ENCODE measurements at places on chromosomes 16 and 17.
A peak's percentile ranks its signal among the peaks of the same experiment; 100 is the strongest.

DNA sequence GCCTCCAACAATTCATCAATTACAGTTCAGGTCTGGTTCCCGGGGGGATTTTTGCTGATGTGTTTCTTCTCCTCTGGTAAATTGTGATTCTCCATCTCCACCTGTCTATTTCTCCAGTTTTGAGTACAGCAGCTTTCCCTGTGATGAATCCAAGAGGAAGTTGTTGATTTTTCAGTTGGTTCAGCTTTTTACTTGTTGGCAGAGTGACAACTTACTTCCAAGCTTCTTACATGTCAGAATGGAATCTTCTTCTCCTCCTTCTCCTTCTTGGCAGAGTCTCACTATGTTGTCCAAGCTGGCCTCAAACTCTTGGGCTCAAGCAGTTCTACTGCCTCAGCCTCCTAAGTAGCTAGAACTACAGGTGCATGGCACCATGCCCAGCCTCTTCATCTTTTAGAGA is 33.4 kb upstream of the TMEM92 start:
- no peak for DNase-seq

- no peak for DNase-seq
These were observed 67.9 kb downstream of the N4BP1 start for GRCh38 chr16:48542020-48542473.

GRCh38 chr17:73952082-73952479 is 251.4 kb upstream of the RPL38 start:
- DNase-seq = peak; percentile 67

DNA sequence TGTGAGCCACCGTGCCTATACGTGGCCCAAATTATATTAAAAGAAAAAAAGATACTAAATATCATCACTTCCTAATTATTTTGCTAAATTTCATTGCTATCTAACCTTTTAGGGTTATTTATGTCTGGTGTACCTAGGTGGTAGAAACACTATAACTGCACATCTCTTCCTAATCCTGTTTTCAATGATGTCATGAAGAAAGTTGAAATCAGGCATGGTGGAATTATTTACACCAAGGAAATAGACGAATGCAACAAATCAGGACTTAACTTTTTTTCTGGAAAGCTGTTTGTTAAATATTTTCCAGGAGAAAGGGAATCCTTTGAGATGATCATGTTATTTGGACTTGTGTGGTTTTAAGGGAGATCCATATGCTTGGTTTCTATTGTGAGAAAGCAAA is 39.2 kb upstream of the SKAP1 start:
- no peak for DNase-seq

All from islet precursor cell (in vitro differentiated cells).